ENCODE measurements at places on chromosomes 4 and X.
A peak's percentile ranks its signal among the peaks of the same experiment; 100 is the strongest.

DNA sequence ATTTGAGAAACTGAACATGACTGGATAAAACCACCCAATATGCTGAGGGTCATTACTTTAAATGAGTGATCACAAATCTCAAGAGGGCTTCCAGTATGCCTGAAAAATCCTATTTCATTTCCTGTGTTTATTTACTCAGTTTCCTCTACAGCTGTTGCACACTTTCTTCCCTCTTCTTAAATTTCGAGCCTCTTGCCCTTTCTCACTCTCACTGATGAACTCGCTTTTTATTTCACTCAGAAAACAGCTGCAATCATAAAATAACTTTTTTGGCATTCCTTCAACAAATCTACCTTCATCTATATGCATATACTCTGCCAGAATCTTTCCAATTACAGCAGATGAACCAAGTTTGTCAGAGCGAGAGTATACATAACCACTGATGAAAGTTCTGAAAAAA lies 101.3 kb downstream of the EIF4E start:
- DNase-seq: no peak

- DNase-seq: peak; percentile 52
Observed at GRCh38 chr4:121685257-121685656, 11.5 kb downstream of the ANXA5 start.

GRCh38 chr4:28015996-28016395 lies 1155.4 kb downstream of the STIM2 start:
- no peak for DNase-seq

DNA sequence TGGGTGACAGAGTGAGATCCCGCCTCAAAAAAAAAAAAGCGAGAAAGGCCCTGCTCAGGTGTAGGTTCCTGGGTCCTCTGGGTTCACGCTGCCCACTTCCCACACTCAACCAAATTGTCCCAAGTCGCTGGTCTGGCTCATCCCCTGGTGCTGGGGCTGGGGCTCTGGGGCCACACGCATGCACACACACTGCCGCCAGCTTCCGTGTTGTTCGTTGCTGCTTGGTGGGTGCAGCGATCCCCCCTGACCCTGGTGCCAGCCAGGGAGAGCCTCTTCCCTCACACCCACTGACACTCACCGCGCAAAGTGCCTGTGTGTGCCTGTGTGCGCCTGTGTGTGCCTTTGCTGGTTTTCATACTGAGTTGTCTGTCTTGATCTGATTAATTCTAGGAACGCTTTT lies 124.1 kb upstream of the NKX1-1 start:
- DNase-seq: no peak

- DNase-seq: no peak
Observed at GRCh38 chr4:88447371-88448095, 9.4 kb upstream of the HERC5 start.

Data from fibroblast of lung (primary cell).